ENCODE measurements at places on chromosomes 11 and 22.

DNA sequence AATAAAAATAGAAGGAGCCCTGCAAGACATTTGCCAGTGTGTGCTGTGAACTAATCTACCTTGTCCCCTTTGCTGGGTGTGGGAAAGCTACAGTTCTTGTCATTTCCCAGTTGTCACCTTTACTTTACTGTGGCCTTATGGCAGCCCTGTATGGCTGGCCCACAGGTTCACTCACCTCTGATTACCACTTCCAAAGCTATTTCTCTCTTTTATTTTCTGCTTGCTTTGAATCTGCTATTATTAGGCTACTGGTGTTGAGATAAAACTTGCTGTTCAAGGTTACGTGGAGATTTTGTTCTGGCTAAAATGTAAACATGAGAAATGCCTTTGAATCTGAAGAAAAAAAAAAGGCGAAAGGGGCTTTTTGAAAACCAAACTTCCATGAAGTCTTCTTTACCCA, 9.6 kb upstream of the CABP2 start:
- no peak for DNase-seq

DNA sequence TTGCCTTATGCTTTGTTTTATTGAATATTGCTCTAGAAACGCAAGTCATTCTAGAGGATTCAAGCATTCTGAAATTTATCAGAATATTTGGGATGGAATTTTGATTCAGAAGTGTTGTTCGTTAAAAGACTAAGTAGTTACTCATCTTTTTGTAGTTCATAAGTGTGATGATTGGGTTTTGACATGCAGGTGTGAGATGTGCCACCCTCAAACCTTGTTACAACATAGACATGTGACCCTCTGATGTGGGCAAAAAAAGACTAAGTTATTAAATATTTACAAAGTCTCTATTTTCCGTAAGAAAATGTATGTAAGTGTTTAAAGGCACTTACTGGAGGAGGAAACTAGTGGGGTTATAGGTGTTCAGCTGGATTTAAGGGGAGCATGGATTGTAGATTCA, 8.9 kb downstream of the YWHAH start:
- DNase-seq: no peak

- DNase-seq: no peak
Measured at GRCh38 chr11:100638648-100639047, 48.4 kb upstream of the ARHGAP42 start.

GRCh38 chr22:39722501-39722900, 151.9 kb downstream of the CACNA1I start:
- DNase-seq: no peak

GRCh38 chr11:128598096-128598495, 10.7 kb upstream of the ETS1 start:
- no peak for DNase-seq

Data from suppressor macrophage treated with lipopolysaccharide for 1 hour (primary cell).